ENCODE measurements at places on chromosomes 5 and 9.

DNA sequence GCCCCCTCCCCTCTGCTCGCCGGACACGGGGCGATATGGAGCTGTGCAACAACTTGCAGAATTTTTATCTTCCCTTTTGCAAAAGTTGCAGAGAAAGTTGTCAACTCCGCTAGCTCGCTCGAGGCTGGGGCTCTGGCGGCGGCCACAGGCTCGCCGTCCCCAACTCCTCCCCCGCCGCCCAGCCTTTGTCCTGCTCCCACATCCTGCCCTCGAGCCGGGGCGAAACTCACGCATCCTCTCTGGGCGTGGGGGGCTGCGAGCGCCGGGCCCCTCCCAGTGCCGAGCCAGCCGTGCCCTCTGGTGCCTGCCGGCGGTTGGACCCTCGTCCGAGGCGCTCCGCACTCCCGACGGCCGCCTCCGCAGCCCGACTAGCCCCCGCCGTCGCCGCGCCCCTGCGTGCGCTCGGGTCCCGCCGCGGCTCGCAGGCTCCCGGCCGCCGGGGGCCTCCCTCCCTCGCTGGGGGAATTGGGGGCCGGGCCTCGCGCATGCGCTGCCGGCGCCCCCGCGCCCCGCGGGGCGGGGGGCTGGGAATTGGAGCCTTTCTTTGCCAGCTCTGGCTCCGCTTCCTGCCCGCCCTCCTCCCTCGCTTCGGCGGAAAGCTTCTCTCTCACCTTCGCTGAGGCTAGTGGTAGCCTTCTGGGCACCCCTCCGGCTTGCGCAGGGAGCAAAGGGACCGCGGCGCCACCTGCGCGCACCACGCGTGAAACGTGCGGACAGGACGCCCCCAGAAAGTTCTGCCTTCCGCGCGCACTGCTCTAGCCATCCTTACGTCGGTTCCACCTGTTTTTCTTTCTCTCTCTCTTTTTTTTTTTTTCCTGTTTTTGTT lies at the start of gene CCNJL:
Gene CCNJL (minus strand): TSS at position 431 of the 826 bp plus-strand sequence. CDS start 641 bp downstream, outside the sequence.
- DNase-seq: peak; percentile 64

DNA sequence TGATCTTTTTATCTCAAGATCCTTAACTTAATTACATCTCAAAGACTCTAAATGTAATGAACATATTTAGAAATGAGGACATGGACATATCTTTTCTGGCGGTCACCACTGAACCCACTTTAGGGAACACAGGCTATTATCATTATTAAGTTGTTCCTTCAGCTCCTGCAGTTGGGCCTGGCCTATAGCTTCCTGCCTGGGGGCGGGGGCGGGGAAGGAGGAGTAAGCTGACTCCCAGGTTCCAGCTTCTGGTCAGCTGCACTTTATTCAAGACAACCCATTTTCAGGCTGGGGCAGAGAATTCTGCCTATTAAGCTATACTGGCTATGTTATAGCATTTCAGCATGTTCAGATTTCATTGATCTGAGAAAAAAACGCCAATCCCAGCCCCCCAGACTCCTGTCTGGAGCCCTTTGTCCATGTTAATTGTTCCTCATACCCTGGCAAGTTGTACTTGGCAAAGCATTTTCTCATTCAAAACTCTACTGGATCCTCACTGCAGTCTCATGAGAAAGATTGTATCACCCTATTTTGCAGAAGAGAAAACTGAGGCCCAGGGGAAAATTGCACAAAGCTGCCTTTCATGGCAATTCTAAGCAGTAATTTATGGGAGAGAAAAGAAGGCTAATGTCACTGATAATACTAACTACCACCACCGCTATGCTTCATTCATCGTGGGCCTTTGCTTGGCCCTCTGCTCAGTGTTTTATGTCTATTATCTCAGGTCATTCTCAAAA lies 25.1 kb downstream of the COL15A1 start:
- DNase-seq: no peak

GRCh38 chr9:128684065-128684324 lies 5.0 kb upstream of the SET start:
- no peak for DNase-seq

GRCh38 chr5:135829179-135829578 lies 5.3 kb upstream of the SLC25A48 start:
- DNase-seq: no peak

DNA sequence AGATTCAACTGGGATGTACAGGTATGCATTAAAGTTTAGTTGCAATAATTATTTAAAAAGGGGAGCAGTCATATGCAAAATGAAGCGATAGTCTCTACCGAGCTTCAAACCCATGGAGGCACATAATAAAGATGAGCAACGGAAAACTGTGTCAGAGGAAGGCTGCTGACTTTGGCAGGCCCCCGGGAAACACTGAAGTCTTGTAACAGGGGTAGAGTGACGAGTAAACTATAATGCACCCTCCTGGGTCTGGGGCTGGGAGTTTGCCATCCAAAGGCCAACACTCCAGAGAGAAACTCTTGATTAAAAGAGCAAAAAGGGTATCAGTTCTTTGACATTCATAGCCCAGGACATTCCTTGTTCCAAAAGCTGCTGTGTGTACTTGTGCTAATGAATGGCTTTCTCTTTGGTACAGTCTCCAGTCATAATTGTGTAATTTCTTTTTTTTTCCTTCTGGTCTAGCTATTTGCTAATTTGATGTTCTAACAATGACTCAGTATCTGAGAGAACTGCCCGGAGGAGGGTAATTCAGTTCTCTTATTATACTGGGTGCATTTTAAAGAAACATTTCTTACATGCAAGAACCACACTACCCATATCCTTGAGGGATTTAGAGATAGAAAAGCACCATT lies 59.2 kb downstream of the TNC start:
- no peak for DNase-seq

DNA sequence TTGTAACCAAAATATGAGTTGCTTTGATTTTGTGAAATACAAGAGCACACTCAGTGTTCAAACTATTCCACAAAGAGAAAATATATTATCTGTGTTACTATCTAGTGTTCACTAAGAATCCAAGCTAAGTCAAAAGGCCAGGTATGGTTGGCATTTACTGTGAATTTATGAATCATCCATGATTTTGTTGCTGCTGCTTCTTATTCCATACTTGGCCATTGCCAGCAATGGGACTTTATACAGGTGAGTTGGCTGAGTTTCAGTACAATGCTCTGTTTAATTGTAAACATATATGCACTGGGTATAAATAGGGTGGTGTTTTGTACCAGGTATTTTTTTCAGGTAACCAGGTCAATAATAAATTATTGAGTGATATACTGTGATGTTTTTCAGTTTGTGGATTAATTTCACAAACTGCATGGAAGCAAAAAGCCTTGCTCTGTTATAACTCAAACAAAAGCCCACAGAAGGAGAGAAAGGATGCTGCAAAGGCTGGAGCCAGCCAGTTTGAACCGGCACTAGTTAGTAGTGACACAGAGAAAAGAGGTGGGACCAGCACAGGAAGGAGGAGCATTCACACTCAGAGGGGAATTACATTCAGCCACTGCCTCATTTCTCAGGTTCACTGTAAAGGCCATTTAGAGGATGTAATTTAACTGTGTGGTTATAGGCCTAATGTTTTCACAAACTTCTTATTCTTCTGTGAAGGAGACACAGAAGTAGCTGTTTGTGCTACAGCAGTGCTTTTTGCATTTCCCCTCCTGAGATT lies 381.8 kb downstream of the ADGRV1 start:
- DNase-seq: peak; percentile 78

GRCh38 chr9:106218854-106219253 lies 524.5 kb downstream of the TMEM38B start:
- no peak for DNase-seq

DNA sequence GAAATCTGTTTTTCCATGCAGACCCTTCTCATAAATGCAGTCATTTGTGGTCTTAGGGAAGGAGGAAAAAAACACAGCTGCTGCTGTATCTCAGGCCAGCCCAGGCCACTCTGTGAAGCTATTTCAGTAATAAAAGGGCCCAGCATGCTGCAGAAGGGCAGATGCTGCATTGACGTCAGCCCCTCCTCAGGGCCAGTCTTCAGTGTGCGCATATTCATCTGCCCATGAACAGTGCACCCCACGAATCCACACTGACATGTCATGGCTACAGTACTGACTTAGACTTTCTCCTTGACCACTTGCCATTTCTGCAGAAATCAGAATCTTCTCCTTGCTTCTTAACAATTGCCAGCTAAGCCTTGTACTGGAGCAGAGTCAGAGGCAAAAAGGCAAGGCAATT lies 304.7 kb downstream of the GABRG2 start:
- DNase-seq: no peak

DNA sequence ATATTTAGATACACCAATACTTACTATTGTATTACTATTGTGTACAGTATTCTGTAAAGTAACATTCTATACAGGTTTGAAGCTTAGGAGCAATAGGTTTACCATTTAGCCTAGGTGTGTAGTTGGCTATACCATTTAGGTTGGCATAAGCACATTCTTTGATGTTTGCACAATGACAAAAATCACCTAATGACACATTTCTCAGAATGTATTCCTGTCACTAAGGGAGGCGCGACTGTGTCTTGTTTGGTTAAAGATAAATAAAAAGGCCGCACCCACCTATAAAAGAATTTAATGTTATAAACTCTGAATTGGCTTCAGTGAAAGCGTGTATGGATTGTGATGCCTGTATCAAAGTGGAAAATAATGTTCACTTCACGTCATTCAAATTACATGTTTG lies 1815.4 kb upstream of the CDH6 start:
- no peak for DNase-seq

- DNase-seq: no peak
These were observed 159.3 kb downstream of the SLC24A2 start for GRCh38 chr9:19629488-19629887.

GRCh38 chr5:6749026-6749716 lies 35.9 kb downstream of the TENT4A start:
- DNase-seq: no peak

GRCh38 chr5:163727028-163727427 lies 221.6 kb downstream of the MAT2B start:
- DNase-seq: no peak

DNA sequence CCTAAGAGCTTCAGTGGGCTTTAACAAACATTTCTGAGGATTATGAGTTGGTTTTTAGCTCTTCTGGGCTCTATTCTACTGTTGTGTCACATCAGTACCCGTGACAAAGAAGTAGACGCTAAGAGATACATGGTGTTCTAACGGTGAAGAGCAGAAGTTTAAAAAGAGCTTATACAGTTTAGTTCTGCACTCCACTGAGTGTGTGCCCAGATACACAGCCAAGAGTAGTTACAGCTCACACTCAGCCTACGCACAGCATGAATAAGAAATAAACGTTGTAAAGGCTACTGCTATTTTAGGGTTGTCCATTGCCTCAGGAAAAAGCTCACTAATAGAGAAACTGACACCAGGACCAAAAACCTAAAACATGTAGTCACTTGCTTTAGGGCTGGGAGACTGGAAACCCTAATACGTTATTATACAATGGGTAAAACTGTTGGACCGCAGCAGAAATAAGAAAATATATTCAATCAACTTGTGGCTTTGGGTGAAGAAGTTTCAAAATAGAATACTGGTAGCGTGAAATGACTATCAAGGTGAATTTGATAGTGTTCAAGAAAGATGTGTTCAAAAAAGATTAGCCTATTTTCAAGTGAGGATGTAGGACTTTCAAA lies 34.7 kb downstream of the PSIP1 start:
- no peak for DNase-seq

- DNase-seq: no peak
These were observed 177.7 kb downstream of the PAM start for GRCh38 chr5:102932781-102933180.

- DNase-seq: no peak
These were observed 2.4 kb upstream of the BTF3 start for GRCh38 chr5:73495772-73496335.

- DNase-seq: no peak
These were observed 37.7 kb upstream of the NEURL1B start for GRCh38 chr5:172603251-172603806.

GRCh38 chr9:101508211-101508610 lies 25.4 kb upstream of the RNF20 start:
- no peak for DNase-seq

GRCh38 chr5:13558408-13558807 lies 386.1 kb downstream of the DNAH5 start:
- no peak for DNase-seq

GRCh38 chr9:110179734-110180133 lies 28.2 kb downstream of the C9orf152 start:
- DNase-seq: no peak

GRCh38 chr9:114513959-114514267 lies 8.6 kb upstream of the WHRN start:
- no peak for DNase-seq

DNA sequence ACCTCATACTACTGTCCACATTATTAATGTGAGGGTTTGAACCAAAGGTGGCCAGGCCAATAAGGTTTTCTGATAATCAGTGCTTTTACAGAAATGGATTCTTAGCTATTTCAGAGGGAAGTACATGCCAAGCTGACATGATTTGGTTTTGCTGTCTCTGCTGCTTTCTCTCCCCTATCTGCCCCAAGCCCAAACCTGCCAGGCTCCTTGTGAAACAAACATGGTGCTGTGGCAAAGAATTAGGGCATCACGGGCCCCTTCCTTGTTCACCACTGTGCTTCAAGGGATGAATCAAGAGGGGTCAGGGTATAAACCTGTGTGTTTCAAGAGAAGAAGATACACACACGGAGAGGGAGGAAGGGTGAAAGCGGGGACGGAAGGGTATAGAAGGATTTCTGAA lies 41.3 kb upstream of the SMU1 start:
- DNase-seq: no peak

- no peak for DNase-seq
These were observed 2076.0 kb upstream of the CDH9 start for GRCh38 chr5:29114331-29114768.

DNA sequence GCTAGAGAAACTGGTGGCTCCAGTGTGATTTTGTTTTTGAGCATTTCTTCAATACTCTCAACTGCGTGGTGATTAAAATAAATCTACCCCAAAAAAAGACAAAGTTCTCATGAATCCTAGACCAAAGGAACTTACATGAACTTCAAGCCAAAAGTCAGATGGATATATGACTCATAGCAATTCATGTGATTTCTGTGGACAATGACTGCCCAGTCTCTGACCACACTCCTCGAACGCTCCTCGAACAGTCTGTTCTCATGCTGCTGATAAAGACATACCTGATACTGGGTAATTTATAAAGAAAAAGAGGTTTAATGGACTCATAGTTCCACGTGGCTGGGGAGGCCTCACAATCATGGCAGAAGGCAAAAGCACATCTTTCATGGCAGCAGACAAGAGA lies 46.4 kb upstream of the CEP78 start:
- DNase-seq: no peak

DNA sequence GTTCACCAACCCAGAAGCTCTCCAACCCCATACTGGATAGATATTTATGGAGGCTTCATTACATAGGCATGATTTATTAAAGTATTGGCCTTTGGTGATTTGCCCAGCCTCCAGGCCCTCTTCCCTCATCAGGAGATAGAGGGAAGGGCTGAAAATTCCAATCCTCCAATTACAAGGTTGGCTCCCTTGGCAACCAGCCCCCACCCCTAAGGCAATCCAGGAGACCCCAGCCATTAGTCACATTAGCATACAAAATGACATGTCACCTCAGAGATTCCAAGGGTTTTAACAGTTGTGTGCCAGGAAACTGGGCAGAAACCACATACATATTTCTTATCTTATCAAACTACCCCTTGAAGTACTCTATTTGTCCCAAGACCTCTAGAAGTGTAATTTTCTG lies 210.0 kb downstream of the HINT1 start:
- no peak for DNase-seq

GRCh38 chr5:161544350-161544765 lies 2.2 kb downstream of the GABRB2 start:
- peak; percentile 36 for DNase-seq

Data from SK-N-DZ (cell line).